ENCODE measurements at places on chromosomes 1 and 21.

DNA sequence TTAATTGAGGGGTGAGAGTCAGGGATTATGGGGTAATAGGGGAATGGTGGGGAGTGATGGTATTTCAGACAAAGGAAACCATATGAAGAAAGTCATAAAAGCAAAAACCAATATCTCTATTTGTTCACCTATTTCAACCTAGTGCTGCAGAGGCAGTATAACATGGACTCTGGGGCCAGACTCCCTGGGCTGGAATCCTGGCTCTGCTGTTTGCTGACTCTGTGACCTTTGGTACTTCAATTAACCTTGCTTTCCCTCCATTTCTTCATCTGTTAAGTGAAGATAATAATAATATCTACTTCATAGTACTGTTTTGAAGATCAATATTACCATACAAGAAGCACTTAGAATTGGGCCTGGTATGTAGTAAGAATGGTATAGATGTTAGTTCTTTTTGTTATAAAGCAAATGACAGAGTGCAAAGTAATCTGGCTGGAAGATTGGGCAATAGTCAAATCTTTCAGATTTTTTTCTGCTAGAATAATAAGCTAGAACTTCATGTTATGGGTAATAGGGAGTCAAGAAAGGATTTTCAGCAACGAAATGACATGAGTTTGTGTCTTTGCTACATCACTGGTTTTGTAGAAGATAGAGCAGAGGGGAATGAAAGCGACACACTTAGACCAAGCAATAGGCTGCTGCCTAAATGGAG, 9.0 kb downstream of the EPHX4 start:
- DNase-seq: no peak

GRCh38 chr1:181423301-181423918, 59.9 kb upstream of the CACNA1E start:
- peak; percentile 10 for DNase-seq

GRCh38 chr21:42162831-42163510, 56.0 kb upstream of the ABCG1 start:
- DNase-seq: no peak

DNA sequence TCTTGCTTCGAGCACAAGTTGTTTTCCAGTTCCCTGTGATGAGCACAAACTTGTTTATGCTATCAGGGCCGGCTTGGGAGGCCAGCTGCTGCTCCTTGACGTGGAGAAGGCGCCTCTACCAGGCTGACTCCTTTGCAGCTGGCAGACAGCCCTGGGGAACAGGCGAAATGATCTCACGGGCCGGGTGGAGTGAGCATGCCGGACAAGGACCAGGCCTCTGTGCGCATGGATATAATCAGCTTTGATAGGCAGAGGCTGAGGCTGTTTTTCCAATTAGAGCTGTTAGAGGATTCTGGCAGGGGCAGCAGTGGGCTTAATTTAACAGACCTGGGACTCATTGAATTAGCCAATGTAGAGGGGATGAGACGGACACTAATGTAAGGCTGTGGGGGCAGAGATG, 38.9 kb downstream of the FAM163A start:
- DNase-seq: no peak

- no peak for DNase-seq
These were observed 12.2 kb downstream of the CTSS start for GRCh38 chr1:150753416-150753815.

- no peak for DNase-seq
These were observed 1.2 kb downstream of the HHIPL2 start for GRCh38 chr1:222546548-222547259.

DNA sequence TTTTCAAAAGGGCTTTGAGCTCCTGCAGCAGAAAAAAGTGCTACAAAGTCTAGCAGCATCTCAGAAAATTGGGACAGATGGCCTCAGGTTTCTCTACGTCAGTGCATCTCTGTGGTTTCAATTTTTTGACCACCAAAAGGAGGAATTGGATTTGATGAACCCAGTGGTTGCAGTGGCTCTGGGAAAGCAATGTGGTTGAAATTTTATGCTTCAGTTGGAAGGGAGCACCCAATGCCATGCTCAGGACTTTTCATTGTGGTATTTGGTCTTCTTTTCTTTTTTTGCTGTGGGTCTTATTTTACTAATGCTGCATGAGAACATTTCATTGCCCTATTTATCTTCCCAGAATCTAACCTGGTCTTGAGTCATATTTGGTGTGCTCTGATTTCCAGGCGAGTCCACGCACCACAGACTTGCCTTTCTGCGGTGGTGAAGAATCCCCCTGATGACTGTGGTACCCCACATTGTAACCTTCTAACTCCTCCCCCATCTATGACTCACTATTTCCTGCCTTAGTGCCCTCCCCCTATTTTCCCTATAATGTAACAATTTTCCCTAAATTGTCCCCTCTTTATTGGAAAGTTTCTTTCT, 56.7 kb downstream of the S1PR1 start:
- no peak for DNase-seq

- DNase-seq: no peak
These were observed 189.0 kb downstream of the CENPF start for GRCh38 chr1:214791961-214792360.

- no peak for DNase-seq
These were observed 112.5 kb downstream of the PGBD5 start for GRCh38 chr1:230313453-230314141.

DNA sequence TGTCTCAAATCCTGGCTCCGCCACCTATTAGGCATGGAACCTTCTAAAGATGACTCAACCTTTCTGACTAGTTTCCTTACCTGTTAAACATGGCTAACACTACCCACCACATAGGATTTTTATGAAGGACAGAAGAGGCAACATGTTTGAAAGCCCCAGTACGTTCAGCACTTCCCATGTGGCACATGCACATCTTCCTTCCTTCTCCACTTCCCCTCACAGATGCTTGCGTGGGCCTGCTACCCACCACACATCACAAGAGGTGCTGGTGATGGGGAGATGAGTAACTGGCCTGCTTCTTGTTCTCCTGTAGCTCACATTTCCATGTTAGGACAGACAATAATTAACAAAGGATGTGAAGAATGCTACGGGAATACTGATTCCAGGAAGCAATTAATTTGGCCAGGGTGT, 7.1 kb downstream of the ZBTB21 start:
- DNase-seq: no peak

DNA sequence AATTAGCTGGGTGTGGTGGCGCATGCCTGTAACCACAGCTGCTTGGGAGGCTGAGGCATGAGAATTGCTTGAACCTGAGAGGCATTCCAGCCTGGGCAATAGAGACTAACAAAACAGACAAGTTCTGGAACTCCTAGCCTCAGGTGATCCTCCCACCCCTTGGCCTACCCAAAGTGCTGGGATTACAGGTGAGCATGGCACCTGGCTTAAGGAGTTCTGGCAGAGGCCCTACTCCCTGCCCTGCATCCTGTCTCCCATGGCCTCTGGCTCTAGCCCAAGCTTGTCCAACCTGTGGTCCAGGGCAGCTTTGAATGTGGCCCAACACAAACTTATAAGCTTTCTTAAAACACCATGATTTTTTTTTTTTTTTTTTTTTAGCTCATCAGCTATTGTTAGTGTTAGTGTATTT, 20.4 kb downstream of the TOMM20 start:
- DNase-seq: no peak

- DNase-seq: no peak
These were observed 27.3 kb downstream of the STPG1 start for GRCh38 chr1:24386241-24386640.

DNA sequence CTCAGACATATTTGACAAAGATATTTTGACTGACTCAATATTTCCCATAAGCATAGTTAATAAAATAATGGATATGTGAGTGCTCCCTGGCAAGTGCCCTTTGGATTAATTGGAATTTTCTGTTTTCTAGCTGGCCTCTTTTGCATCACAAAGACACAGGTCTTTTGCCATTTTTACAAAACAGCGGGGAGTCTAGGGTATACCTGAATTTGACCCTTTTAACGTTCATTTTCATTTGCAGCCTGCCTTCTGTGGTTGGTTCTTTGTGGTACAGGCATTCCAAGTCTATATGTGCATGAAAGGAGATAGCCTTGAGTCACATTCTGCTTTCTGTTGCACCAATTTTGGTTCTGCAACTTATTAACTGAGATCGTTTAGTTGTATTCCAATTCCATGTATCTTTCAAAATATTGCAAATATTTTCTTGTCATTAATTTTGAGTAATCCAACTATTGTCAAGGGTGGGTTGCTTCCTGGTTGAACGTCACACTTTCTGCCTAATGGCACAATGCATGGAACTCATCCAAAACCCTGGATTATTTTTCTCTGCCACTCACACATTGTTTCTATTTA, 171.7 kb downstream of the CRB1 start:
- no peak for DNase-seq

DNA sequence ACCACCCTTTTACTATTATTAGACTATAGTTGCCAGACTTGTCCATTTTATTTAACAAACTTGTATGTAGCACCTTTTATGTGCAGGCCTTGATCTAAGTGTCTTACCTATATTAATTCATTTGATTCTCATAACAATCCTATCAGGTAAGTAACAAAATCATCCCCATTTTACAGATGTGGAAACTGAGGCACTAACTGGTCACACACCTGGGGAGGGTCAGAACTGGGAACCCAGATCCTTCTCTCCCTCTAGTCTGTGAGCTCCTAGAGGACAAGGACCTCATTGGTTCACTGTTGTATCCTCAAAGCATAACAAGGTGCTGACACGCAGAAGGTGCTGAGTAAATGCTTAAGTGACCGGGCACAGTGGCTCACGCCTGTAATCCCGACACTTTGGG, 14.9 kb downstream of the FBXO2 start:
- DNase-seq: no peak

GRCh38 chr1:31865728-31866449, 50.1 kb upstream of the SPOCD1 start:
- DNase-seq: no peak

DNA sequence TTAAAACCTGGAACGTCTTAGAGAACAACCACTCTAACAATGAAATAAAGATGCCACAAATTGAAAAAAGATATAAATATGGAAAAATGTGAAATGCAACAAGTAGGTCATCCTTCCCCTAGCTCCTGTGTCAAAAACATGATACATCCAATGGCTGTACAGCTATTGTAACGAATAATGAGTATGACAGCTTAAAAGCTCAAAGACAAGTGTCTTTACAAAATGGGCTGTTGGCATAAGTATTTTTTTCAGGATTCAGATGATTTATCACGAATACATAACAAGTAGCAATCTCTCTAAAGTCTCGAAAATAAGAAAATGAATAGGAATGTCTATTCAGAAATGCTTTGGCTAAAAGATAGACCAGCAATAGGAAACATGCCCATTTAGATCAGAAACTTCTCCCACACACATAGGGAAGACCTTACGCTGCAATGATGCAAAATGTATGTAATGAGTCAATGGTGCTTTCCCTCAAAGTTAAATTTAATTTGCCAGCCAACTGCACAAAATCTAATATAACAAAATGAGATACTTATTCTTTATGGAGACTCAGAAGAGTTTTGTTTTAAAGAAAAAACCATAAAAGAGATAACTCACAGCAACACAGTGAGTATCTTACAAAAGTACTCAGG, 8.3 kb downstream of the TGFBR3 start:
- no peak for DNase-seq

GRCh38 chr21:46437096-46437498, 21.6 kb upstream of the DIP2A start:
- DNase-seq: no peak

DNA sequence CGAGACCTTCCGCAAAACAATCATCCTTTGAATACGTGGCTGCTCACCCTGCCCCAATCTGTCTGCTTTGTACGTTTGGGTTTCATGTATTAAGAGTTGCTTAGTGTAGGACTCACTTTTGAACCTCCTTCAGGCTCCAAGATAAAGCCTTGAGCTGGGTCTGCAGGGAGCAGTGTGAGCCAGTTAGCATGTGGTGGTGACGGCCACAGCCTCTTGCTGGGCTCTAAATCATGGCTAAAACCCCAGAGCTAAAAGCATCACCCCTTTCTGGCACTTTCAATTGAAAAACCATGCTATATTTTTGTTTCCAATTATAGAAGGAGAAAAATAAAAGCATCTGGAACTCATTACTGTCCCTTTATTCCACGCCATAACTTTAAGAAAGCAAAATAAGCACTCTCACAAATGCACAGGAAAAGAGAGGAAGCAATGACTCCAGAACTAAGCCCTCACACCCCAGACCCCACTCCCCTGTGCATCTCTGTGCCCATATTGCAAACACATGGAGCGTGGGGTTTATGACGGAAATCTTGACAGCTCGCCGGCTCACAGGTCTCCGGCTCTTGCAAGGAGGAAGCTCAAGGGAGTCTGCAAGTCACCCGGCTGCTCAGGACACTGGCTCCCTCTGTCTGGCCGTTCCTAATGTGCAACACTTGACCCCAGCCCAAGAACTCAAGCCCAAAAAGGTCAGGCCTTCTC, 135.5 kb downstream of the MIS18A start:
- DNase-seq: no peak

GRCh38 chr1:6832531-6833188, 47.4 kb downstream of the CAMTA1 start:
- no peak for DNase-seq

- DNase-seq: no peak
These were observed 60.4 kb downstream of the FYB2 start for GRCh38 chr1:56758794-56759193.

DNA sequence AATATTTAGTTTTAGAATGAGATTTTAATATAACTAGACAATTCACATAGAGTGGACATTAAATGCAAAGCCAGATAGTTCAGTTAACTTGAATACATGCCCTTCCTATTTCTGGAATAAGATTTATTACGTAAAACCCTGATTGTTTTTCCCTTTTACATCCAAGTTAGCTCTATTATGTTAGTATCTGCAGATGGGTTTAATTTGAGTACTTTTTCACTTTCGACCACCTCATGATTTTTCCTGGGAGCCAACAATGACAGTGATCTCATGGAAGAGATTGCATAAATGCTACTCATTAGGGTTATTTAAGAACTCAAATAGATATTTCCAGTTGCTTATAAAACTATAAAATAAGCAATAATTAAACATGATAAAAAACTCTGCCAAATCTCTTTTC, 199.4 kb upstream of the PTGFR start:
- DNase-seq: no peak

DNA sequence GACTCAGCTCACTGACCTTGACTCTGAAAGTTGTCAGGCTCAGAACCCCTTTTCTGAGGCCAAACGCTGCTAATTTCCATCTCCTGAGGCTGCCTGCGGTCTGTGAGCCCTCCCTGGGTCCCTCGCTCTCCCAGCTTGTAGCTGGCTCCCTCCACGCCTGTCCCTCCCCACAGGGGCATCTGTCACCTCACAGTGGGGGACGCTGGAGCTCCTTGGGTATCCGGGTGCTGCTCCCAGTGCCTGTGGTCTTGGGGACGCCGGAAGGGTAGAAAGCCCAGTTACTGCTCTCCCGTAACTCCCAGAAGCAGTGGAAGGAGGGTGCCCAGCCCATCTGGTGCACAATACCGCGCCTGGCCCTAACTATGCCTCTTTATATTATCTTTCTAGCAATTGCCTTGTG, 13.0 kb upstream of the MMEL1 start:
- DNase-seq: no peak

GRCh38 chr1:26349188-26349876, 4.6 kb downstream of the CRYBG2 start:
- DNase-seq: no peak

GRCh38 chr1:183735069-183735860, 69.7 kb upstream of the RGL1 start:
- DNase-seq: no peak

Measured in stimulated activated CD8-positive, alpha-beta memory T cell treated with anti-CD3 and anti-CD28 coated beads, Interleukin-7, amount 100 ng/mL, for 24 hours (primary cell).